H54 (cell line): ENCODE measurements at places on chromosomes 7 and 10.

GRCh38 chr7:82985144-82985802 lies 177.4 kb downstream of the PCLO start:
- DNase-seq = no peak

GRCh38 chr10:128843972-128844371 lies 623.1 kb upstream of the MGMT start:
- no peak for DNase-seq

DNA sequence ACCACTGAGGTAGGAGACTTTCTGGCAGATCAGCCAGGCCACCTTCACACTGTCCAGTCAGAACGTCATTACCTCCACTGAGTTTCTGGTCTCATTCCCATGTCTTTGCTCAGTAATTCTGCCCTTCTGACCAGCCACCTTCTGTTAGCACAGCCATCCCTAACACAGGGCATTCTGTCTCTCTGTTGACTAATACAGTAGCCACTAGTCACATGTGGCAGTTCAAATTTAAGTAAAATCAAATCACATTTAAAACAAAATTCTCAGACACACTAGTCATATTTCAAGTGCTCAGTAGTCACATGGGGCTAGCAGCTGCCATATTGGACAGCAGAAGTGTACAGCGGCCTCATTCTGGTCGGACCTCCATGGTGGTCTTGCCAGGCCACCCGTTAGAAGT lies 7.4 kb downstream of the CPSF4 start:
- DNase-seq = no peak

DNA sequence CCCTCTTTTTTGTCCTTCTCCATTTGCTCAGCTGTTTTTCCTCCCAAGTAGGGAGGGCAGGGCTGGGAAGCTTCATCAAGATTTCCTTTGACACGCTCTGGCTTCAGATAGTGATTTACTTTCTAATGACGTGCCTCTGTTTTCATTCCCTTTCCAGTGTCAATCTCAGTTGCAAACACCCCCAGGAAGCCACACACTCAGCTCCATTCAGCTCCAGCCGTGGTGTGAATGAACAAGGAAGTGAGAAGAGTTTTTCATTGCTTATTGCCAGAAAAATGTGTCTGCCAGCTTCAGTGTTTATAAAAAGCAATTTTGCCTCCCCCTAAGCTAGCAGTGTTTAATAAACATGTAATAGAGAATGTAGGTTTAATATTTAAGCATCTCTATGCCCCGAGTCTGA lies 108.7 kb upstream of the DPP6 start:
- no peak for DNase-seq

GRCh38 chr10:122139627-122140170 lies 131.4 kb upstream of the BTBD16 start:
- DNase-seq = no peak

- DNase-seq = no peak
Observed at GRCh38 chr7:94492601-94493000, 17.0 kb upstream of the CASD1 start.

- DNase-seq = no peak
Observed at GRCh38 chr7:144730224-144730623, 105.6 kb downstream of the TPK1 start.

- no peak for DNase-seq
Observed at GRCh38 chr7:69588773-69589172, 9.5 kb upstream of the AUTS2 start.

DNA sequence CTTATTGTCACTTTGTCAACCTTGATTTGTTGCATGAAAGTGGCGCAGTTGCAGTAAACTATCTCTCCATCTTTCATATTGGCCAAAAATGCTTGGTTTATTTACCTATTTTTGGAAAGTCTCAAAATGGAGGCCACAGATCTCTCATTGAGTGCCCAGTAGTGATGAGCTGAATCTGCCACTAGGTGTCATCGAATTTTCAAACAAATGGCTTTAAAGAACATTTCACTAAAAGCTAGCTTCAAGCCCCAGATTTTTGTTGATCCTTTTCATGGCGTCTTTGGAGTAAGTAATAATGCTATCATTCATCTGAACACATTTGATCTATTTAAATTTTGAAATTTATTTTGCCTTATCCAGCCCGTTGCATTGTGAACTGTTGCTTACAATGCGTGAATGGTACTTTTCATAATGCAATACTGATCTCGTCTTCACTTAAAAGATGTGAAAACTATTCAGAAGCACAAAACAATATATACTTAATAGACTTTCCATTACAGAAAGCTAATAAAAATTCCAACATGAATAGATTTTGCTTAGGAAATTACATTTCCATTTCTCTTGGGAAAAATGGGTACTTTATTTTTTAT lies 236.2 kb downstream of the DNAJB9 start:
- peak; percentile 7 for DNase-seq

DNA sequence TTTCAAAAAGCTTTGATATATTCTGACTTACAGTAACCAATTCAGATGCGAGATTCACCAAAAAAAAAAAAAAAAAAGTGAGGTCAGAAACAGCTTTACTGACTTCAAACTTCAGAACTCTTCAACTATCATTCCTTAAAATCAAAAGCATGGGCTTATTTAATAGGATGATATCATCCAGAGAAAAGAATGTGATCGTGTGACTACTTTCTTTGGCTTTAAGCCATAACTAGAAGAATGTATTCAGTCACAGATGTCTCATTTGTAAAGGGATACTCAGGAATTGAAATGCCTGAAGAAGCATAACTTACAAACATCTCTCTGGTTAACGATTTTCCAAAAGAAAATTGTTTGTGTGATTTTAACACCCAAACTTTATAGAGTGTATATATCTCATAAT lies 11.5 kb downstream of the TPK1 start:
- DNase-seq = peak; percentile 12

DNA sequence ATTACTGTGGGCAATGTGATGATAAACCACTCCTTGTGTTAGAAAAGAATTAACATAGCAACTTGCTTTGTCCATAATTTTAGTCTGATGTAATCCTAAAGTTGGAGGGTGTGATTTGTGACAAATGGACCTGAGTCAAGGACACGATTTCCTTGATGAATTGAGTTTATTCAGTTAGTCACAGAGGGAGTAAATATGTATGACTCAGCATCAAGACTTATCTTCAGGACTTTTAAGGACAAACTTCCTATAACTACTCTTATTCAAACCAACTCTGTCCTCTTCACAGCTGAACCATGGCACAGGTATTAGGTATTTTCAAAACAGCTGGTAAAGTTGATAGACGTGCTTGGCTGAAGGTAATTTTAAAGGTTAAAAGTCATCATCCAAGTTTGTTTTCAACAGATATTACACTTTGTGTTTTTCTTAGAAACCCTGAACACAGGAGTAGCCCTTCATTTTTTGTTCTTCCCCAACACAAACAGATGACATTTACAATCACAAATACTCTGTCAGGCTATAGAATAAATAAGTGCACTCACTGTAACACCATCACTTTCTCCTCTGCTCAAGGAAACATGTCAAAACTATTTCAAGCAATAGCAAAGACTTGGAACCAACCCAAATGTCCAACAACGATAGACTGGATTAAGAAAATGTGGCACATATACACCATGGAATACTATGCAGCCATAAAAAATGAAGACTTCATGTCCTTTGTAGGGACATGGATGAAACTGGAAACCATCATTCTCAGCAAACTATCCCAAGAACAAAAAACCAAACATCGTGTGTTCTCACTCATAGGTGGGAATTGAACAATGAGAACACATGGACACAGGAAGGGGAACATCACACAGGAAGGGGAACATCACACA lies 54.5 kb downstream of the COA1 start:
- DNase-seq = peak; percentile 69

GRCh38 chr7:151242159-151243044 lies 6.1 kb downstream of the SMARCD3 start:
- DNase-seq = no peak

- DNase-seq = no peak
Observed at GRCh38 chr7:37216923-37217322, 231.7 kb downstream of the ELMO1 start.

GRCh38 chr10:112229901-112230300 lies 46.3 kb upstream of the GPAM start:
- no peak for DNase-seq

- DNase-seq = no peak
Observed at GRCh38 chr7:123846217-123846891, 1.4 kb downstream of the HYAL4 start.

GRCh38 chr10:132360766-132361447 lies 28.9 kb downstream of the LRRC27 start:
- DNase-seq = peak; percentile 39

- peak; percentile 31 for DNase-seq
Observed at GRCh38 chr10:87092376-87092860, 2.2 kb downstream of the GLUD1 start.

GRCh38 chr10:86392723-86393094 lies 26.1 kb upstream of the GRID1 start:
- no peak for DNase-seq

GRCh38 chr7:73366127-73366526 lies 38.2 kb downstream of the FKBP6 start:
- no peak for DNase-seq
